ENCODE measurements at places on chromosomes 3 and 15.

DNA sequence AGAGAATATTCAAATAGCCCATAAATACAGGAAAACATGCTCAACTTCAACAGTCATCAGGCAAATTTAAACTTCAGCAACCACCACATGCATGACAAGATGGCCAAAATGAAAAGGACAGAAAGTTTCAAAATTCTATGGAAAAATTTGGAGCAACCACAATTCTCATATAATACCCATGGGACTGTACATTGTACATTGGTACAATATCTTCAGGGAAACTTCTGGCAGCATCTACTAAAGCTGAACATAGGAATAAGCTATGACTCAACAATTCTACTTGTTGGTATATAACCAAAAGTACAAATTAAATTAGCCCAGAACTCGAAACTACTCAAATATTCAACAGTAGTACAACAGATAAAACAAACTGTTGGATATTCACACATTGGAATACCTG, 847.6 kb downstream of the TBL1XR1 start:
- DNase-seq: no peak

GRCh38 chr3:39147711-39148434, 5.5 kb downstream of the CSRNP1 start:
- no peak for DNase-seq

GRCh38 chr3:186142393-186142932, 33.6 kb upstream of the ETV5 start:
- no peak for DNase-seq

DNA sequence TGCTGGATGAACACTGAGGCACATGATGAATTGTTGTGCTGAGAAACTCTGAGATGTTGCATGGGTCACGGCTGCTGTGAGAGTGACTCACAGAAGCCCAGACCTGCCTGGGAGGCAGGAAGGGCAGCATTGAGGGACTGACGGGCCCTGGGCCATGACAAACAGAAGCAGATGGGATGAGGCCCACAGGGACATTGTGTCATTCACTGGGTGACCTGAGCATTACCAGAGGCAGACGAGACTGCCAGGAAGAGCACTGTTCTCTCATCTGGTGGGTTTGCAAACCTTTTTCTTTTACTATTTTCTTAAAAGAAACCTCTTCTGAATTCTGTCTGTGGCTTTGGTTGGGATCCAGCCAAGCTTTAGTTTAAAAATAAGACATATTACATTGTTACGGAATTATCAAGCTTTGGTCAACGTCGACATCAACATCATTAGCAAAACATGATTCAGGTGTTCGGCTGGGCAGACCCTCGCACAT, 67.8 kb downstream of the BDH1 start:
- DNase-seq: no peak

DNA sequence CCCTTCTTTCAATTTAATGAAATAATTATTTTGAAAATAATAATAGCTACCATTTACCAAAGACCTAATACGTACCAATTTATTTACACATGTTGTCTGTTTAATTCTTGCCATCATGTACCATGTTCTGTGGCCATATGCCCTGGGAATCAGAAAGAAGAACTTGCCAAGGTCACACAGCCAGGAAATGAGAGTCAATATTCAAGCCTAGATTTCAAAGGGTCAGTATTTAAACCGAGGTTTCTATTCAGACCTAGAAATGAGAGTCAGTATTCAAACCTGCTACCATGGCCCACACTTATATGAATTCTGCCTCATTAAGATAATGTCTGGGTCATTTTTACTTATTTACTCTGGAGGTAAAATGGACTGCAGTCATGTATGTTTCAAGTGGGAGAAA, 103.6 kb upstream of the TBL1XR1 start:
- no peak for DNase-seq

GRCh38 chr3:49313896-49314688, 25.8 kb downstream of the USP4 start:
- DNase-seq: no peak

DNA sequence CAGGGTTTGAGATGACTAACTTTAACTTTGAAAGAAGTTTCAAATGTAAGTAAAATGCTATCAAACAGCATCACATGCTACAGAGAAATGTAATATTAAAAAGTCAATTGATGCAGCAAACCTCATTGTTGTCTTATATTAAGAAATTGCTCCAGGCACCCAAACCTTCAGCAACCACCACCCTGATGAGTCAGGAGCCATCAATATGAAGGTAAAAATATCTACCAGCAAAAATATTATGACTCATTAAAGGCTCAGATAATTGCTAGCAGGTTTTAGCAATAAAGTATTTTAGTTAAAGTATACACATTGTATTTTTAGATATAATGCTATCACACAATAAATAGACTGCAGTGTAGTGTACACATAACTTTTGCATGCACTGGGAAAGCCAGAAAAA, 746.3 kb downstream of the ZPLD1 start:
- no peak for DNase-seq

DNA sequence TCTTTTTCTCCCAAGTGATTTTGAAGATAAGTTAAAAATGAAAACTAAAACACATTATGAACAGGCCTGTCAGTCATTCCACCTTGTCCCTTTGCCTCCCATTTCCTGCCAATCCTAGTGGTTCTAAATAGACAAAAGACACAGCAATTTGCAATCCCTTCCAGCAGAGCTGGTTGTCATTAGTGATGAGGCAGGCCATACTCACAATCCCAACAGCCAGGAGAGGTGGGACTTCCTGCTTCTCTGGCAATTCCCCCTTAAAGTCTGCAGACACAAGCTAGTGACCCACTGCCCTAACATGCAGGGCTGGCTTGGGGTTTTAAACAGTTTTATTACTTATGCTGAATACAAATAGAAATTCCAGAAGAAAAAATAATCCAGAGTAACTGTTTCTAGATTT, 38.4 kb upstream of the RBP1 start:
- no peak for DNase-seq

DNA sequence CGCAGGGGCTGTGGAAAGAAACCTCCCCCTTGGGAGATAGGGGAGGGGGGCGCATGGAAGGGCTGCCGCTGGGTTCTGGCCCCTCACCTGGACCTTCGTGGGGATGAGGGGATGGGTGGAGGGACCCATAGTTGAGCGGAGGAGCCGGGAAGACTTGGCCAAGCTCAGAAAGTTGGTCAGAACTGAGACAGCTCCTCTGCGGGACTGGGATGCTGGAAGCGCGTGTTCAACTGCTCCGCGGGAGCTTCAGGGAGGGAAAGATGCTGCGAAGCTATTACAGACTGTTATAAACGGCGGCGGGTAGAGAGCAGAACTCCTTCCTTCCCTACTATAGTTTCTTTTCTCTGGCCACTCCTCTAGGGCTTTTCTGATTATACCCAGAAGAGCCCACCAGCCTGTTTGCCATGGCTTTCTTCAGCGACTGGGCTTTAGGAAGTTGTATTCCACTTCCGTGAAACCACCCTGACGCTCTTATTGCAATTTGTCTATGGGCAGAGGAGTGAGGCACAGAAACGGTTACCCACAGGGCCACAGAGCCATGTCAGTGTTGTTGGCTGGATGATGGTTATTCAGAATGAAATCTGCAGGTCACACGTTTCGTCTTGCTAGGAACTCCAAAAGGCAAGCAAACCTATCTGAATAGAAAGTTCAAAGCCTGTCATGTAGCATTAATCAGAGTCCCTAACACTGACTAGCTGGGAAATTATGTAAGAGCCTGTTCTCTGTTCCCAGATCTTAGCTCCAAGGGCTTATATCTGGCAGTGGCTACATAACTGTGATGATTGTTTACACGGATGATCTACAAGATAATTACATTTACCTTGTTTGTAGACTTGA, 1.1 kb downstream of the SYNPR start:
- DNase-seq: peak; percentile 30

DNA sequence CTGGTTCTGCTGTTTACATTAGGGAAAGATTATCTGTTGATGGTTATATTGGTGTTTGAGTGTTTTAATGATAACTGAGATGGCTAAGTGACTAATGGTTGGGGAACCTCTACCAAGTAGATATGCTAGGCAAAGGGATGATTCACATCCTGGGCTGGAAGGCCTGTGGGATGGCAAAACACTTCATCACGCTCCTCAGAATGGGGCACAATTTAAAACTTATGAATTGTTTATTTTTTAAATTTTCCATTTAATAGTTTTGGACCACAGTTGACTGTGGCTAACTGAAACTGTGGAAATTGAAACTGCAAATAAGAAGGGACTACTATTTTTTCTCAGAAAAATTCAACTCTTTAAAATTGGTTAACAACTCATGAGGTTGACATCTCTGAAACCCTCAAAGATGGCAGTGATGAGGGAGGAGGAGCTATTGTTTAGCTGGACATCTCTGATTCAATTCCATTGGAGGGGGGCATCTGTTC, 100.5 kb upstream of the ZBED2 start:
- DNase-seq: no peak

- DNase-seq: no peak
These were observed 104.9 kb upstream of the LRRFIP2 start for GRCh38 chr3:37279236-37279635.

DNA sequence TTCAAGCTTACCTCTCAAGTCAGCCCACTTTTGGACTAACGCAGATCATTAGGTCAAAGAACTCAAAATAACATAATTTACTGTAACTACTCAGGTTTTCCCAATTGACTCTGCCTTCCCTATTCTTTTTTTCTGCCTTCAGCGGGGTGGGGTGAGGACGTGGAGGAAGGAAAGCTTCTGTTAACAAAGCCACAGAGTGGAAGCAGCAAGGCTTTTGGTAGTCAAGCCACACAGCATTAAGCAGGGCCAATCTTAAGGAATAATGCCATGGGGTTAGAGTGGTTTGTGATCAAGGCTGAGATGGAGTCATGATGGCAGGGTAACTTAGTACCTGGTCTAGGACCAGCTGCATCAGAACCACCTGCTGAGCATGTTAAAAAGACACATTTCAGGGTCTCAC, 277.5 kb downstream of the TIGIT start:
- DNase-seq: no peak

DNA sequence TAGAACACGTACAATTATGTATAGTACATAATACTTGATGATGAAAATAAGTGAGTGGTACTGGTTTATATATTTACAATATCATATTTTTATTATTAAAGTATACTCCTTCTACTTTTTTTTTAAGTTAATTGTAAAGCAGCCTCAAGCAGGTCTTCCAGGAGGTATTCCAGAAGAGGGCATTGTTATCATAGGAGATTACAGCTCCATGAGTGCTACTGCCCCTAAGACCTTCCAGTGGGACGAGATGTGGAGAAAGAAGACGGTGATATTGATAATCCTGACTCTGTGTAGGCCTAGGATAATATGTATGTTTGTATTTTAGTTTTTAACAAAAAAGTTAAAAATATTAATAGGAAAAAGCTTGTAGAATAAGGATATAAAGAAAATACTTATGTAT, 40.3 kb upstream of the SCN5A start:
- DNase-seq: no peak
